H1 (cell line): ENCODE measurements at places on chromosomes 6 and 20. TPM values are rescaled to one million over a fixed set of nuclear protein-coding genes. Genes with fewer than 3 reads are reported as not detected.
A peak's percentile ranks its signal among the peaks of the same experiment; 100 is the strongest.

The RPS6KA2 gene
- 24.4 and 25.7 TPM in 2 replicates for total RNA-seq

The LTB gene
- total RNA-seq, result 0.43 TPM in 1 of 2 replicates, not detected in the other

The TREML2 gene
- total RNA-seq, result 0.09 and 0.11 TPM in 2 replicates

The DNAH8 gene
- total RNA-seq, result not detected in 2 replicates

The RCAN2 gene
- total RNA-seq, result 8.1 and 8.5 TPM in 2 replicates

GRCh38 chr6:130366107-130367005 lies 539 bp downstream of the TMEM200A start:
- peak; percentile 58 for DNase-seq

The R3HDML gene
- total RNA-seq, result not detected in 2 replicates

GRCh38 chr20:63258781-63259180 lies 4.5 kb upstream of the NKAIN4 start:
- DNase-seq, result no peak

DNA sequence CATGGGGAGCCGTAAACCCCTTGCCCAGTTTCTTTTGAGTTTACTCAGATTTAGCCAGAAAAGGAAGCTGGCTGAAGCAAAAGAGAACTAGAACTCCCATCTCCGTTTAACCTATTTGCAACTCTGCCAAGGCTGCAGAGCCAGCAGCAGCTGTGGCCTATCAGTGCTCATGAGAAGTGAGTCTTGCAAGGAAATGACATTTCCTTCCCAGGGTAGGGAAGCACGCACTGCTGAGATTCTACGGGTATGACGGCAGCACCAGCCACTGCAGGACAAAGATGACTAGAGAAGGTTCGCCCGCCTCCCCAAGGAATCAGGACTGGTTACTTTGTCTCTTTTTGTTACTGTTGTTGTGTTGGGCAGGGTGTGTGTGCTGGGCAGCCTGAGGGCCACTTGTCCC lies 47.6 kb downstream of the PPP1R3G start:
- DNase-seq, result no peak

The IMPG1 gene
- not detected in 2 replicates for total RNA-seq

The SSTR4 gene
- not detected in 2 replicates for total RNA-seq

- peak; percentile 33 for DNase-seq
These were observed 77.2 kb downstream of the CDC5L start for GRCh38 chr6:44464527-44465310.

DNA sequence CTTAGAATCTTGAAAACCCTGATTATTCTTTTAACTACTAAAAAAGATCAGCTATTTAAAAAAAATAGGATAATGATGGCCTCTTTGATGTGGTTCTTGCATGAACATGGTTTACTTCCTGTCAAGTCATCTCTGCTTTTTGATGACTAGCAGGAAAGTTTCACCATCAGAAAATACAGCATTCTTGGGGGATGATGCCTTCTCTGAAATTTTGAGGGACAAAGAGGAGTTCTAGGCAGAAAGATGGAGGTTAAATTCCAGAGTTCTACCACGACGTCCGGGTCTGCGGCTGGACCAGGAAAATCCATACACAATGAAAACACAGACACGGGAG lies 130.4 kb downstream of the OLIG3 start:
- DNase-seq, result no peak

DNA sequence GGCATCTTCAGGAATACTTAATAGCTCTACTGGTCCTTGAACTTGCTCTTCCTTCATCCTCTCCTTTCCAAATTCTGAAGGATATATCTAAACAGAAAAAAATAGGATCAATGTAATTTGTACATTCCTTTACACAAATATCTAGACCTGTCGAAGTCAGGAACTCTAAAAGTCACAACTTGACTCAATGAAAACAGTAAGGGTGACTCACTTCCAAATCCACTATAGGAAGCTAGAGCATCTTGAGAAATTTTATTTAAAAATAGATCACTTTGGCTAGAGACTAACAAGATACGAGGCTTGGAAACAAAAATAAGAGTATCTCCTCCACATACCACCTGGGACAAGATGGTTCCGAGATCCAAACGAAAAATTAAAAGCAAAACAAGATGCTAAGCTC lies 12.2 kb downstream of the ESF1 start:
- no peak for DNase-seq

DNA sequence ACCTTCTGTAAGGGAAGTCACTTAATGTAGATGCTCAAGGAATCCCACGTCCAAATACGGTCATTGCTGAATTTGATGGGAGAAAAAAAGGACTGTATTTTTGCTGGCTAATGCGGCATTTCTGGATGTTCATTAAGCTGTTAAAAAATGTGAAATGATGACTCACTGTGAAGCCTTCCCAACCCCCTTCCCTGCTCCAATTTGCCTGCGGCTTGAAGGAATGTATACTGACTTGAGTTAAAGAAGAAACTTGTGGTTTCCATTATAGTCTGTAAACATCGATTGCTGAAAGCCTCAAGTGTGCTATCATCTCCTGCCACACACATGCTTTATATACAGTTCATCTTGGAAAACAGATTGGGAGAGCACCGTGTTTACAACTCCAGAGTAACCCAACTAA lies 249.1 kb upstream of the JAG1 start:
- DNase-seq, result no peak

The NKX2-4 gene
- 0.19 and 0.37 TPM in 2 replicates for total RNA-seq

The SCRT2 gene
- total RNA-seq, result 0.27 and 0.34 TPM in 2 replicates

The SLC22A1 gene
- total RNA-seq, result 0.45 and 0.98 TPM in 2 replicates

DNA sequence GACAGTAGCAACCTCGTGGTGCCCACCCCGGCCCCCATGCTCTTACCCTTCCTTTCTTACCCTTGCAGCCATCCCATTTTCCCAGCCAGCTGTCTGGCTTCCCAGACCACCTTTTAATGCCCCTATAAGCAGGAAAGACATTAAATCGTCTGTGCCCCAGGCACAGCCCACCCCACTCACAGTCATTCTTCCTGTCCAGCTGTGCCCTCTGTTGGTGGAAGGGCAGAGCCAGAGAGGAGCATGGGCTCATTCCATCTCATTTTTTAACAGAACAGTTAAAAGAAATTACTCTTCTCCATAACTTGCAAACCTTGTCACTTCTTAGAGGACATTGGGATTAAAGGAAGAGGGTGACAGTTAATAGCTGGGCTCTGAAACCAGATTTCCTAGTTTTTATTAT lies 240.5 kb downstream of the NRN1 start:
- no peak for DNase-seq

DNA sequence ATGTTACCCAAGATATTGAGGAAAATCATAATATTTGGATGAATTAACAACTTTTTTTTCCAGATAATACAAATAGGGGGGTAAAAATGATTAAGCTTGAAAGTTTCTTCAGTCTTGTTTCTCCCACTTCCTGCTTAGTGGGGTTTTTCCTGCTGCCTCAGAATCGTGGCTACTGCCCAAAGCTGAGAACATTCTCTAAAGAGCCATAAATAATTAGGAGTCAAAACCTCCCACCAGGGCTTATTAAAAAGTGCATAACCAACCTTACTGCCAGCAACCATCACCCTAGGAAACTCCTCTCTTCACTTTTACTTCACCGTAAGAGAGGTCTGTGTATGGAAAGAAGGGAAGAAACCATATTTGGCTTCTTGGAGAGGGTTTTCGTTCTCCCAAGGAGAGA lies 9.0 kb upstream of the LCA5 start:
- no peak for DNase-seq

- no peak for DNase-seq
These were observed 13.7 kb downstream of the QRSL1 start for GRCh38 chr6:106643061-106643460.
